Naive thymus-derived CD4-positive, alpha-beta T cell (primary cell): ENCODE measurements at places on chromosomes 2 and 18.

GRCh38 chr2:140695155-140695554 lies 1435.7 kb downstream of the LRP1B start:
- DNase-seq, result no peak
- H3K4me1 ChIP-seq, result no peaks in the 10 kb centered on the region
- H3K36me3 ChIP-seq, result no peaks in the 10 kb centered on the region
- H3K27ac ChIP-seq, result no peak overlapping the region
- no peak overlapping the region for H3K4me3 ChIP-seq

GRCh38 chr18:10336749-10337350 lies 117.6 kb upstream of the APCDD1 start:
- no peaks in the 10 kb centered on the region for H3K27me3 ChIP-seq
- H3K36me3 ChIP-seq, result no peaks in the 10 kb centered on the region
- no peak for DNase-seq
- H3K27ac ChIP-seq, result no peak overlapping the region

DNA sequence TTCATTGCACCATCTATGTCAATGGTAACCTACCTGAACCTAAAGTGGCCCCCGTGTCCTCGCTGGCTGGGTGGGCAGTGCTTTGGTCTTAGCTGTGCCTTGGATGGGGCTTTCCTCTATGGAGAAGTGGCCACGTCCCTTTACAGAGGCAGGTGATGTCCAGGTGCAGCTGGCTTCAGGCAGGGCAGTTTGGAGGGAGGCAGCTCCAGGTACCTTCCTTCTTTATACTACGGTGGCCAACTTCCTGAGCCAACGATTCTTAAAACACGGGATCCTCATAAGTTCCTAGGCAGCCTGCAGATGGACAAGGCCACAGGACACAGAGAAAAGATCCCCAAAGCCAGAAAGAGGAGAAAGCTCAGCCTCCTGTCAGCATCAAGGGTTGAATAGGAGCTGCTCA lies 517.3 kb upstream of the HS6ST1 start:
- no peak for DNase-seq
- H3K4me3 ChIP-seq, result no peak overlapping the region
- H3K27ac ChIP-seq, result no peak overlapping the region
- no peaks in the 10 kb centered on the region for H3K4me1 ChIP-seq
- H3K36me3 ChIP-seq, result no peaks in the 10 kb centered on the region
- H3K27me3 ChIP-seq, result no peaks in the 10 kb centered on the region

DNA sequence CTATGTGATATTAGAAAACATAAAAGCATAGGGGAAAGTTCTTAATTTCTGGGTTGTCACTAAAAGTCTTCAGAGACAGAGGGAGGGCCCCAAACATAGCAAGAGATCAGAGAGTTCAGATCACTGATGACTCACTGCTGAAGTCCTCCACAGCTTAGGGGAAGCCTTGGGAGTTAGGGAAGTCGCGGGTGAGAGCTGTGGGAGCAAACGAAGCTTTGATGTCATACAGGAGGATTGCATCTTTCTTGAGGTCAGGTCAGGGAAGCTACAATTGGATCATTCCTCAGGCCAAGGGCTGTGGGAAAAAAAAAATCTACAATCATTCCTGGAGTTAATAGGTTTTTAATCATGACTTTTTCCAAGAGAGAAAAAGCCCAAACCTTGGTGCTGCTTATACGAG lies 96.2 kb downstream of the COPS8 start:
- H3K36me3 ChIP-seq, result no peaks in the 10 kb centered on the region
- DNase-seq, result no peak
- no peak overlapping the region for H3K4me3 ChIP-seq
- no peaks in the 10 kb centered on the region for H3K4me1 ChIP-seq
- H3K27me3 ChIP-seq, result peaks cover 3% of the 10 kb centered on the region

DNA sequence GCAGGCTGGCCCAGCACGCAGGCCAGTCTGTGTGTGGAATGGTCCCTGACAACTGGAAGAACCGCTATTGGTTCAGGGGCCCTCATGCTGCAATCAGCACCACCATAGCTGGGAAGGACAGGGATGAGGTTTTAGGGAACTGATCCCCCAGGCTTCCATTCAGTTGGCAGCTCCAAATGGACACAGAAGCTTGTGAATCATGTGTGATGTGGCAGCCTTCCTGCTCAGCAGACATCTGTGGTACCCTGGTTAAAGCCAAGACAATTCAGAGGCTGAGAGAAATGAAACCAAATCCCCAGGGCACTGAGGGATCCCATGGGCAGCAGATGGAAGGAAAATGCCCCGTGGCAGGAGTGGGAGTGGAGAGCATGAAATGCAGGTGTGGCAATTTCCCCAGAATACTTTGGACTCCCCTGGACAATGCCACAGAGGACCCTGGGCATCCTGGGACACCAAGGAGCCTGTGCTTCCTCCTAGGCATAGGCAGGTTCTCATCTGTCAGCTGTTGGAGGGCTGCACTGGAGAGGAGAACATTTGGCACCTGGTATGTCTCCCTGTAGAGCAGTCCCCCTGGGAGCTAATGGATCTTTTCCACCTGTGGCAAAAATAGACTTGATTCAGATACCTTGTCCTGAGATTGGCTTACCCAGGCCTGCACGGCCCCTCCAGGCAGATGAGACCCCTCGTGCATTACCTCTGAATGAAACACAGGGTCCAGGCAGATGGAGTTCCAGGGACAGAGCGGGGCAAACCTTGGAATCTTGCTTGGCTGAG lies 162.2 kb upstream of the BCL2L11 start:
- no peaks in the 10 kb centered on the region for H3K36me3 ChIP-seq
- H3K4me3 ChIP-seq, result no peak overlapping the region
- H3K27me3 ChIP-seq, result no peaks in the 10 kb centered on the region

GRCh38 chr2:108124736-108125495 lies 114.9 kb upstream of the SULT1C3 start:
- no peaks in the 10 kb centered on the region for H3K4me1 ChIP-seq
- H3K4me3 ChIP-seq, result no peak overlapping the region
- no peaks in the 10 kb centered on the region for H3K27me3 ChIP-seq
- no peak overlapping the region for H3K27ac ChIP-seq
- DNase-seq, result no peak

DNA sequence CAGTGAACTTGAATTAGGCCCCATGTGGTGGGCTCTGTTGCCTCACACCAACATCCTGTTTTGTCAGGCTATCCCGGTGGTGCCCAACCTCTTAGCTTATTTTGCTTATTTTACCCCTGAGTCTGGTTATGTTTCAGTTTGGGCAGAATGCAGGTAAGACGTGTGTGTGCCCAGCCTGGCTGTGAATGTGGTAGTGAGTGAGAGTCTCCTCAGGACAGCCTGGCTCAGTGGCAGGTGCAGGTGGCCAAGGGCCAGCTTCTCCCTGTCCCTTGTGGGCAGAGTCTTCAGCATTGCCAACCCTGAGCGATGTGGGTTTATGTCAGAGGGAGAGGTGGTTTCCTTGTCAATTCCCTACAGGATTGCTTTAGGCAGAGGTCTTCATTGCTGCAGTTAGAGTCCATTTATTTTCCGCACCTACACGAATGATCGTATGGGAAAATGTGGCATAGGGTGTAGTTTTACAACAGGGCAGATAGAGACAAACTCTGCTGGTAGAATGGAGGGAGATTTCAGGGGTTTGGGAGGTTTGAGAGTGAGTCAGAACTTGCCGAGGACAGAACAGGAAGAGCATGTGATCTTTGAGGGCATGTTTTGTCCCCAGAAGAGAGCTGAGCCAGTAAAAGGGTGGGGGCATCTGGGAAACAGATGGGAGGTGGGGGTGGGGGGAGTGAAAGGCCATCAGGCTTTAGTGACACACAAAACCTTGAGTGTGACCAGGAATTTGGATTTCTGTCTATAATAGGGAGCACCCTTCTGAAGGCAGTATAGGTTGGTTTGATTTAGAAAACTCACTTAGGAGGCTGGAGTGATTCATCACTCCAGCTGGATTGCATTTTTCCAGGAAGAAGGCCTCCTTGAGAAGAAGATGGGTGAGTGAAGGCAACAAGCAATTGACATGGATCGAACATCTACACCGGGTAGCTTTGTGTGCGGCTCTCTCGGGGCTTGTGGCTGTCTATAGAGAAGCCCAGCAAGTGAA lies 156.2 kb upstream of the CELF4 start:
- no peaks in the 10 kb centered on the region for H3K4me1 ChIP-seq
- DNase-seq, result no peak
- no peak overlapping the region for H3K27ac ChIP-seq
- H3K36me3 ChIP-seq, result no peaks in the 10 kb centered on the region

DNA sequence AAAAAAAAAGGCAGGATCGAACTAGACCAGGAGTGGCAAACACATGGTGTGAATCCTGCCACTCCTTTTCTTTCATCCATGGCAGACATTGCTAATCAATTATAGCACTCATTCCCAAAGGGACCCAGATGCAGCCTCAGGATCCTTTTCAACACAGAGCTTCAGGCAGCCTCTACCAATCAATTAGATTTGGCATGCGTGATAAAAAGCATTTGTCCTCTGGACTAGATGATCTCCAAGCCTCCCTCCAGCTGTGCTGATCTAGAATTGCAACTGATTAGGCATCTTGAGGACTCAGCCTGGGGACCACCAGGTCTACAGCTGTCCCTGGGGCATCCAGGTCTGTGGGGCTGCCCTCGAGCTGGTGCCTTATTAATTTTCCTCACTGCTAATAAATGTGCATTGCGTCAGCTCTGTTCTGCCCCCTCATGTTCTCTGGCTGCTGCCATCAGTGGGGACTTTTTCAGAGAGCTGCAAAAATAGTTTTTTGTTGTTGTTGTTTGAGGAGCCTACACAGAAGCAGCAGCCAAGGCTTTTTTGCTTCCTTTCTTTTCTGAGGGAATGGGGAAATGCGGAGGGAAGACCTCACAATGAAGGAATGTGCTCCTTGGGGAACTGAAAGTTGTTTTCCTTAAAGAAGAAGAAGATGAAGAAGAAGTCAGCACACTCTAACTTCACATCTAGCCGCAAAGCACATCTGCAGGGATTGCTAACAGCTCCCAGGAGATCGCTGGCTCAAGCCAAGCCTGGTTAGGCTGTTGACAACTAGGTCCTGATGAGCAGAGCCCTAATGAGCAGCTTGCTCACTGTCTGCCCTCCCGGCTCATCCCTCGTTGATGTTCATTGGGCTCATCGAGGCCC lies 8.8 kb upstream of the ATOH8 start:
- H3K4me3 ChIP-seq, result no peak overlapping the region
- no peak for DNase-seq
- H3K36me3 ChIP-seq, result no peaks in the 10 kb centered on the region
- H3K27me3 ChIP-seq, result no peaks in the 10 kb centered on the region

DNA sequence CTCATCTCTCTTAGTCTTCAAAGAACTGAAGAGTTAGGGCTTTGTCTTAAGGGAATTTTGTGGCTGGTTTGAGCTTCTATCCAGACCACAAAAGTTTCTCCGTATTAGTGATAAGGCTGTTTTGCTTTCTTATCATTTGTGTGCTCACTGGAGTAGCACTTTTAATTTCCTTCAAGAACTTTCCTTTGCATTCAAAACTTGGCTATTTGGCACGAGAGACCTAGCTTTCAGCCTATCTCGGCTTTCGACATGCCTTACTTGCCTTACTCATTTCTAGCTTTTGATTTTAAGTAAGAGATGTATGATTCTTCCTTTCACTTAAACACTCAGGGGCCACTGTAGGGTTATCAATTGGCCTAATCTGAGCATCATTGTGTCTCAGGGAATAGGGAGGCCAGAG lies 29.9 kb downstream of the HDHD2 start:
- DNase-seq, result no peak
- no peaks in the 10 kb centered on the region for H3K4me1 ChIP-seq
- H3K27me3 ChIP-seq, result no peaks in the 10 kb centered on the region
- H3K27ac ChIP-seq, result no peak overlapping the region
- H3K36me3 ChIP-seq, result peaks cover 4% of the 10 kb centered on the region
- no peak overlapping the region for H3K4me3 ChIP-seq

- H3K27me3 ChIP-seq, result no peaks in the 10 kb centered on the region
- H3K4me1 ChIP-seq, result no peaks in the 10 kb centered on the region
- DNase-seq, result no peak
- H3K27ac ChIP-seq, result no peak overlapping the region
- no peaks in the 10 kb centered on the region for H3K36me3 ChIP-seq
Measured at GRCh38 chr2:117902933-117903332, 88.4 kb downstream of the DDX18 start.

DNA sequence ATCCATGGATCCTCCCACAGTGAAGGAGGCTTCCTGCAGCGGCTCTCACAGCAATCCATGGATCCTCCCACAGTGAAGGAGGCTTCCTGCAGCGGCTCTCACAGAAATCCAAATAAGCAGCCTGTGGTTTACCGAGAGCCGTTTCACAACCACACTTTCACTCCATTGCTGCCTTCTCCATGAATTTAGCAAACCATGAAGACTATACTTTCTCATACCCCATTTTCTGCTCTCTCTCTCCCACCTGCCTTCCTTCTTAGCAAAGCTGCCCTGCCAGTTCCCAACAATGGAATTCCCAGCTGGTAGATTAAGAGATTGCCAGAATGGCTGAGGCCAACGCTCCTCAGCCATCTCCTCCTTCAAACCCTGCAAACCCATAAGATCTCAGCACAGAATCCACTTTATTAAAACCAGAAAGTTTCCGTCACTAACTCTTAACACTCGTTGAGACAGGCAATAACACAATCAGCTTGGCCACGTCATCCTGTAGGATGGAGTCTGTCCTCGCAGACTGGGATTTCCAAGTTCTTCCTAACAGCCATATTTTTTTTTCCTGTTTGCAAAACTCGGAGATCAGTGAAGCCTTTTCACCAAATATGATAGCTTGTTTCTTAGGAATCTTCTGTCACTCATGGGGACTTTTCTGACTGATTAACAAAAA lies 162.2 kb downstream of the PXDN start:
- H3K4me1 ChIP-seq, result no peaks in the 10 kb centered on the region
- no peak for DNase-seq
- H3K4me3 ChIP-seq, result no peak overlapping the region
- no peaks in the 10 kb centered on the region for H3K27me3 ChIP-seq

DNA sequence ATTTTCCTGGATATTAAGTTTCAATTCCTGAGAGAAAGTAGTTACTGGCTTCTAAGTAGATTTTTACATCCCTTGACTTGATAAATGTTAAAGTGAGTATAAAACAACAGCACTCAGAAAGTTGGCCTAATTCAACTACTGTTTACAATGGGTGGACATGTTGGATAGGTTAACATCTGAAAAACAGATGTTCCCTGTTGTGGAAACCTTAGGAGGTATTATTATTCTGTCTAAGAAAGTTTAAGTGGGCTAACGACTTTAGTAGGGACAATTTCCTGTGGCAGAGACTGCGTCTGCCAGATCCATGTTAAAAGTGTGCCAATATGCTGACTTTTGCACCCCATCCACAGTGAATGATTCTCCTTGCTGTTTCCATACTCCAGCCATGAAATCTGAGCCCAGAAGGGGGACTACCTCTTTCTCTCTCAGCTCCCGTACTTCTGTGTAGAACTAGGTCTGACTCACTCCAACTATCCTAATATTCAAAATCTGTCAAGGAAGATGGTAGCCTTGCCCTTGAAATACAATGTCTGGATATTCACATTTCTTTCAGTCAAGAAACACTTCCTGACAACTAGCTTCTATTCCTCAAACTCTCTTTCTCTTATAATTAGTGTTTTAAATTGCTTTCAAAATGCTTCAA lies 327.5 kb upstream of the HNRNPA3 start:
- DNase-seq, result no peak
- no peak overlapping the region for H3K27ac ChIP-seq
- no peak overlapping the region for H3K4me3 ChIP-seq
- H3K36me3 ChIP-seq, result no peaks in the 10 kb centered on the region
- no peaks in the 10 kb centered on the region for H3K4me1 ChIP-seq

- H3K4me1 ChIP-seq, result no peaks in the 10 kb centered on the region
- no peak overlapping the region for H3K27ac ChIP-seq
- H3K4me3 ChIP-seq, result no peak overlapping the region
- no peaks in the 10 kb centered on the region for H3K36me3 ChIP-seq
Measured at GRCh38 chr18:57807336-57808117, 4.4 kb upstream of the ATP8B1 start.

GRCh38 chr18:45015788-45016128 lies 335.1 kb downstream of the SETBP1 start:
- no peaks in the 10 kb centered on the region for H3K36me3 ChIP-seq
- no peaks in the 10 kb centered on the region for H3K4me1 ChIP-seq
- no peak overlapping the region for H3K27ac ChIP-seq
- no peak overlapping the region for H3K4me3 ChIP-seq
